Inflammatory macrophage treated with lipopolysaccharide for 1 hour (primary cell): ENCODE measurements at places on chromosomes 2 and 18.
A peak's percentile ranks its signal among the peaks of the same experiment; 100 is the strongest.

GRCh38 chr18:29653671-29654215, 1388.8 kb downstream of the DSC3 start:
- DNase-seq = no peak

- no peak for DNase-seq
Measured at GRCh38 chr2:65071499-65072180, 15.4 kb downstream of the CEP68 start.

- DNase-seq = no peak
Measured at GRCh38 chr18:47250391-47251046, 941 bp downstream of the SKOR2 start.

DNA sequence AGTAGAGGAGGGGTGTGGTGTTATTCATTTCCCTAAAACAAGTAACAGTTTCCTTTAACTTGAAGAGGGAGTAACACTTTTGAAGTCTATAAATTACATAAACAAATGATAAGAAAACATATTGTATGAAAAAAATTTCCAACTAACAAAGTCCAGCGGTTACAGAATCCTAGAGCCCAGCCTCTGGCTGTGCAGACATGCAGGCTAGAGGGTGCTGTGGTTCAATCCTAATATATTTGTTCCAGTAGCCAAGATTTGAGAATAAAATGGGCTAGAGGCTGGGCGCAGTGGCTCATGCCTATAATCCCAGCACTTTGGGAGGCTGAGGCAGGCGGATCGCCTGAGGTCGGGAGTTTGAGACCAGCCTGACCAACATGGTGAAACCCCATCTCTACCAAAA, 56.9 kb downstream of the WDR75 start:
- DNase-seq = no peak

DNA sequence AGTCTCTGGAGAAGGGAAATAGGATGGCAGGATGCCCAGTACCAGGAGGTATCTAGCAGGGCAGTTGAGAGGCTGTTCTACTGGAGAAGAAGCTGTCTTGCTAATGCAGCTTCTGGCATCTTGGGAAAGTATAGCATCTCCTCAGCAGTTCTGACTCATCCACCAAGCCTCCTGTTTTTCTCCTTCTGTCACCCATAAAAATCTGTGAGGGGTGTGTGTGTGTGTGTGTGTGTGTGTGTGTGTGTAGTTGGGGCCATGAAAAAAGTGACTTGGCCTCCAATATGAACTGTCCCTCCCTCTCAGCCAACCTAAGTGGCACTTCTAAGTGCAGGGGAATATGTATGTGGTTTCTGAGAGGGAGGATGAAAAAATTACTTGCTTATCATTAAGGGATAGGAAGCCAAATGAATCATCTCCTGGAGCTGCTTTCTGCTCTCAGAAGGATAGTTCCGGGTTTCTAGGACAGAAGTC, 83.9 kb downstream of the CBLN2 start:
- no peak for DNase-seq

GRCh38 chr2:16466133-16466820, 199.4 kb downstream of the CYRIA start:
- DNase-seq = no peak

DNA sequence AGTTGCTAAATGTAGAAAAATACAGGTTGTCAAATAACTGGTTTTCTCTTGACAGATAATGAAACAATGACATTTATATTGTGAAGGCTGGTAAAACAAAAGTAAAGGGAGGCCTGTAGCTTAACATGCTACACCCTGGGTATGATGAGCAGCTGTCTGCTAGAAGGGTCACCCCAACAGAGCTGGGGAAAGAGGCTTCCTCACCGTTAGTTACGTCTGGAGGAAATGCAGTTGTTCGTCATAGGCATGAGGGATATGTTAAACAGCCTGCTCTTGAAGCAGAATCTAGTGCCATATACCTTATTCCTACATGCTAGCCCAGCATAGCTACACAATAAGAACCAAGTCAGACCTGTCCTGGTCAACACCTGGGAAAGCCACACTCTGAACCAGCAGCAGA, 49.9 kb downstream of the LPIN2 start:
- DNase-seq = no peak

DNA sequence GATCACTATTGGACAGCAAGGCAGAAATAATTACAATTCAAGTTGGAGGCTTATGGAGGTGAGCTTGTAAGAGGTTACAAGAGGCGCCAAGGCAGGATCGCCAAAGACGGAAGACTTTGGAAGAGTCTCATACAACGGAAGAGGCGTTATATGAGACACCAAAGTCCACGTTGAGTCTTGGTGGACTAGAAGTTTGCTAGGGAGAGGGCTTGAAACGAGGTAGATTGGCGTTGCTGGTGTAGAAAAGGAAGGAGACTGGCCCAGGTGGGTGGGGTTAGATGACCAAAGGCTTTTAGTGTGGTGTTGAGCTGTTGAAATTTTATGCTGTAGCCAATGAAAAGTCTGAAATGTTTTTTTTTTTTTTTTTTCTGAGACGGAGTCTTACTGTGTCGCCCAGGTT, 1.4 kb downstream of the MSH2 start:
- no peak for DNase-seq

- no peak for DNase-seq
Measured at GRCh38 chr2:128446874-128447537, 128.3 kb upstream of the HS6ST1 start.

DNA sequence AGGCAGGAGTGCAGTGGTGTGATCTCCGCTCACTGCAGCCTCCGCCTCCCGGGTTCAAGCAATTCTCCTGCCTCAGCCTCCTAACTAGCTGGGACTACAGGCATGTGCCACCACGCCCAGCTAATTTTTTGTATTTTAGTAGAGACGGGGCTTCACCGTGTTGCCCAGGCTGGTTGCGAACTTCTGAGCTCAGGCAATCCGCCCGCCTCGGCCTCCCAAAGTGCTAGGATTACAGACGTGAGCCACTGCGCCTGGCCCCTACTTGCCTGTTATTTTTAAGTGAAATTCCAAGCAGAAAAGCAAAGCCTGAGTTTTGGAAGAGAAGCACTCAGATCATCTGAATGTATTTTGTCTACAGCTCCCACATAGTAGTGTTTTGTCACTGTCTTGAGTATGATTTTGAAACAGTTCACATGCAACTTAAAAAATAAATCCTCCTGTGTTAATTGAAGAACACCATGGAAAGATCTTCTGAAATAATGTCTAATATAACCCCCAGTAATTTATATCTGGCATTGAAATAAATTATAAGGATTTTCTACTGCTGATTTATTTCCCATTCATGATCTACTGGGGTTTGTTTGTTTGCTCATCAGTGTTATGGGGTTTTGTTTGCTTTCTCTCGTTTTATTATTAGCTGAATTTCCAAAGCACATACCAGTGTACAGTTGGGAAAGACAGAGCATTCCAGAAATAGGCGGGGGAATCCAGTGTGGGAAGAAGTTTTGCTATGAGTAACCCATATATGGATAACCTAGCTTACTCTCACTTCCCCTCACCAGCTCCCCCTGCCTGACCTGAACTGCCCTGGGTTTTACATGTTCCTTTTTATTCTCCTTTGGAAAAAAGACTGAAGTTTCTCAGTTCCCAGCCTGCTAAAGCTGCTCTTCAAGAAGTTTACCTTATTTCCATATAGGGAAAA, 80.1 kb upstream of the MAP3K20 start:
- DNase-seq = peak; percentile 82

- DNase-seq = no peak
Measured at GRCh38 chr2:12826781-12827180, 110.0 kb downstream of the TRIB2 start.

GRCh38 chr2:186307871-186308270, 178.2 kb upstream of the ZC3H15 start:
- no peak for DNase-seq

DNA sequence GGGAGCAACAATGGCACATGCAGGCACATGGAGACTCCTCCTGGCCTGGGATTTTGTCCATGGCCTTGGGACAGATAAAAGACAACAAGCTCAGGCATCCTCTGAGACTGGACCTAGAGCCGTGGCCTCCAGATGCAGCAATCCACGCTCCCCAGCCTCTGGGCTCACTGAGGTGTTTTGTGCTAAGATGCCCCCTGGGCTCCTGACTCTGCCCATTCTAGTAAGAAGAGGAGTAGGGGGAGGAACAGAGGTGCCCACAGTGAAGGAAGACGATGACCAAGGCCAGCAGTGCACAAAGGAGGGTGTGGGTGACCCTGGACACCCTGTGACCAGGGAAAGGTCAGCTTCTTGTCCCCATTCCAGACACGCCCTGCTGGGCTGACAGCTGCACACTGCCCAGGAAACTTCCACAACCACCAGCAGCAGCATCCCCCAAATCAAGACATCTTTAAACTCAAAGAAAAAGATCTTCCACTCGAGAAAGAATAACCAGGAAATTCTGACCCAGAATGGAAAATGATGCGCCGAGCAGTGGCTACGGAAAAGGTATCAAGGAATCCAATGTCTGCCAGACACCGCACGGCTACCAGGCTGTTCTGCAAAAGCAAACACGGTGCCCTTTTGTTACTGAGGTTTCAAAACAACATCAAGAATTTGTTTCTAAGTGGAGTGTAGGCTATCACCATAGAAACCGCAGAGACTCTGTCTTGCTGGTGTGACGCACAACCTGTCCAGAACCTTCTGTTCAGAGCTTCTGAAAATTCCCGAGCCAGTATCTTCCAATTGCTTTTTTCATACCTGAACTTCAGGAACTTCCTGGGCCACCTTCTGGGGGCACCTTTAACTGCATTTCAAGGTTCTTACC, 65.5 kb downstream of the ZNF516 start:
- DNase-seq = no peak

DNA sequence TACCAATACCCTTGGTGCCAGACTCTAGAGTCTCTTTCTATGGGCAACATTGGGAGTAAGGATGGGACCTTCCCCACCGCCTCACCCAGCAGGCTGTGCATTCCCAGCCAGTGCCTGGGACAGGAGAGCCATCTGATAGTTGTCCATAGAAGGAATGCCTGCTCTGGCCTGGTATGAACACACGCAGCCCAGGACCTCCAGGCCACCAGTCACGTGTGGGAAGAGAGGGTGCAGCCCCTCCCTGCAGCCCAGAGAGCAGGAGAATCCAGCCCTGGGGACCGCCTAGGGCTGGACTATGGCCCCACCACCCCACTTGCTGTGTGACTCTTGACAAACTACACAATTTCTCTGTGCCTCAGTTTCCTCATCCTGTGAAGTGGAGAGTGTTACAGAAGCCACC, 52.5 kb upstream of the ID2 start:
- DNase-seq = no peak

DNA sequence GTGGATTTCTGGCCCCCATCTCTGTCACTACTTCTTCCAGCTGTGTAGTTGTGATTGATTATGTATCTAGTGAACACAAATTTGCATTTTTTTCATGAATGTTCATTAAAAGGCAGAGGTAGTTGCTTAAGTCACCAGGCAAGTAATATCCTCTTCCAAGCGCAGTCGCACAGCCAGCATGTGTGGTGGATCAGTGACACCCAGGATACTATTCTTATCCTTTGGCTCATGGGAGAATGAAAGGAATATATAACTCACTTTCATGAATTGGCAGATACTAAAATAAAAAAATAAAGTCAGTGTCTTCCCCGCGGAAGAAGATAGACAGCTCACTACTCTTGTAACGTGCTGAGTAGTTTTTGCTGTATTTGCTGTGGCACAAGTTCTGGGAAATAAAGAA, 387.8 kb downstream of the CDH7 start:
- no peak for DNase-seq

DNA sequence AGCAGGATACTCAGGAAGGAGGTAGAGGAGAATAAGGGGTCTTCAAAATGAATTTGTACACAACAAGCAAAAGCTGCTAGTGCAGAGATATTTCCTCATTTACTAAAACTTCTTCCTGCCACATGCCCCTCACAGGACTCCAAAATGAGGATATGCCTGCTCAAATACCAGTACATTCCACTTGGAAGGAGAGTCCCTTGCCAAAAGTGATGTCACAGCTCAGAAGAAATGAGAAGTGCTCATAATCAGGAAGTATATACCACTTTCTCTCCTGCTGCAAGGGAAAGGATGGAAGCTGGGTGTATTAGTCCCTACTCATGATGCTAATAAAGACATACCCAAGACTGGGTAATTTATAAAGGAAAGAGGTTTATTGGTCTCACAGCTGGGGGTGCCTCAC, 87.7 kb upstream of the FSHR start:
- DNase-seq = no peak

GRCh38 chr2:11568436-11568835, 34.6 kb downstream of the GREB1 start:
- DNase-seq = no peak

DNA sequence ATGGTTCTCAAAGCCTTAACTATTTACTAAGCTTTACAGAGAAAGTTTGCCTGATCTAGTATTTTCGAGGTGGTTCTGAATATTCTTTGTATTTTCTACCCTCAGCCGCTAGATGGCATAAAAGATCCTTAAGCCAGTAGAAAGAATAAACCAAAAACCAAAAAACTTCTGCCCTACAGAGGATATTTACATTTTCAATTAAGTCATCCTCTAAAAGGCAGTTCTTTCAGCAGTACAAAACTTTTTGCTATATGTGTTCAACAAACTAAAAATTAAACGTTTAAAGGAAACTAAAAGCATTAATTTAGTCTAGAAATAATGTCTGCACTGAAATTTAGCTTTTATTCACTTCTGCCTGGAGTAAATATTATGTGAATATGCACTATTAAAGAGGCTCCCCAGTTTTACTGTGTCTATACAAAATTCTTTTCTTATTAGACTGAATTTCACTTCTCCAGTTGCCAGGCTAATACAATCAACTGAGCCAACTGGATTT, 297.5 kb downstream of the PIEZO2 start:
- DNase-seq = peak; percentile 61

DNA sequence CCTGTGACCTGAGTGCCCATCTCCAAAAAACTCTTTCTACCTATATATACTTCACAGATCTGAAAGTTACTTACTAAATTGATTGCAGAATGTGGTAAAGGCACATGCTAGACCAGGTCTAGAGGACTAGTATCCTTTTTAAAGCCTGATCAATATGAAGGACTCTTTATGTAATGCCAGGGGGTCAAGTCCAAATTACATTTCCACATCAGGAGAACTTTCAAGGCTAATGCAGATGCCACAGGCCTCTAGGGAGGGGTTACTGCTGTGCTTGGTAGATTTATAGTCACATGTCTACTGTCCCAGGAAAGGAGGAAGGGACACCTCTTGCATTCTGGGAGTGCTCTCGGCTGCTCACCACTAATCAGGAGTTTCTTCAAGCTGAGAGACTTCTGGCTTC, 118.4 kb upstream of the NOSTRIN start:
- DNase-seq = no peak

GRCh38 chr2:164896634-164897355, 55.2 kb upstream of the COBLL1 start:
- DNase-seq = peak; percentile 45
